Activated CD4-positive, alpha-beta memory T cell treated with anti-CD3 and anti-CD28 coated beads, Interleukin-2, amount 10 ng/mL, durations not matched to agents 7 days and 5 days (primary cell): ENCODE measurements at places on chromosomes 3 and 15. TPM values are rescaled to one million over a fixed set of nuclear protein-coding genes. Genes with fewer than 3 reads are reported as not detected.

Gene RNF168
- 45.6 TPM for total RNA-seq

DNA sequence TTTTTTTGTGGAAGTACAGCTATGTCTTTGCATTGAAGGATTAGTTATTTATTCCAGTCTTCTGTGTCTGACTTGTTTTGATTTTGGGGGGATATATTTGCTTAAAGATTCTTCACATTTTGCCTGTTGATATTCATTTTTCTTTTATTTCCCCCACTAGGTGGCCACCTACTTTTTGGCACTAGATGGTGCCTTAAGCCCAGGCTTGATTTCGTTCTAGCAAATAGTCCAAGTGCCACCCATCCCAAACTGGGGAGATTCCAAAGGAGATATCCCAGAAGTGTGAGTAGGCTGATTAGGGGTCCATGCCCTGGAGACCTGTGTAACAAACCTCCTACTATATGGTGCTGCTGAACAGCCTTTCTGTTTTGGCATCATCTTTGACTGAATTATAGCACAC is 80.0 kb upstream of the SPATA16 start:
- no peak for DNase-seq

DNA sequence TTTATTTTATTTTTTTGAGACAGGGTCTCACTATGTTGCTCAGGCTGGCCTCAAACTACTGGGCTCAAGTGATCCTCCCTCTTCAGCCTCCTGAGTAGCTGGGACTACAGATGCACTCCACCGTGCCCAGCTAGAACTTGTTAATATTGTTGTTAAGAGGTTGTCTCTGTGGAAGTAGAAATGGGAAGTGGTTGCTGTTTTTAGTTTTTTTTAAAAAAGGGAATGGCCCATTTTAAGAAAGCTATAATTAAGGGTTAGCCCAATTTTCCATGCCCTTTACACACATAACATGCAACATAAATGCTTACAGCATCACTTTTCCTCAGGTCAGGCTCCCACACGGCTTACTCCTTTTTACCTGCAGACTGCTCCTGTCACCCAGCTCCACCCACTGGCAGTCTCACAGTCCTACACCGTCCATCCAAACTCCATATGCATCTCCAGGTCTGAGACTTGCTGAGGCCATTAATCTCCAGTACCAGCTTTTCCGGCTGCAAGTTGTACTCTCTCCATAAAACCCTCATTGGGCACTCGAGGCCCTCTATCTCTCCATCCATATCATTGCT is 19.8 kb downstream of the MORC1 start:
- DNase-seq = no peak

Gene EXOSC7
- 40.8 TPM for total RNA-seq
